ELR (cell line): ENCODE measurements at places on chromosomes 2 and 18.

GRCh38 chr2:95296011-95296410 lies 1.1 kb upstream of the KCNIP3 start:
- no peak for DNase-seq

GRCh38 chr2:122764014-122764413 lies 1008.6 kb downstream of the TSN start:
- DNase-seq: no peak

DNA sequence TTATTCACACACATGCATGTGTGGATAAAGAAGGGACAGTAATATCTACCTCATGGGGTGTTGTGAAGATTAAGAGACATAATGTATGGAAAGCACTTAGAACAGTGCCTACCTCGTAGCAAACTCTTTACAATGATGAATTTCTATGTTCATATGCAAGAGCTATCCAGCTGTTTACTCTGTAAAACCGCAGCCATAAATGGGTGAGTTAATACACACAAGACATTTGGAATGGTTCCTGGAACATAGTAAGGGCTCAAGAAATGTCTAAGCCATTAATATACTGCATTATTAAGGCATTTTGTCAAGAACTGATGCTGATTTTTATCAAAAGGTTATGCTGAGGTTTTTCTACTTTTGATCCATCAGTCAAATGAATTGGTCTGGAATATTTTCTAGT lies 1076.2 kb downstream of the TSN start:
- peak; percentile 71 for DNase-seq

GRCh38 chr2:239034561-239035341 lies 186.9 kb downstream of the TWIST2 start:
- no peak for DNase-seq

GRCh38 chr2:138699421-138699820 lies 80.8 kb downstream of the NXPH2 start:
- no peak for DNase-seq
